ENCODE measurements at places on chromosomes 1 and 21.

- DNase-seq, result no peak
Observed at GRCh38 chr1:15965228-15965767, 10.6 kb downstream of the ZBTB17 start.

DNA sequence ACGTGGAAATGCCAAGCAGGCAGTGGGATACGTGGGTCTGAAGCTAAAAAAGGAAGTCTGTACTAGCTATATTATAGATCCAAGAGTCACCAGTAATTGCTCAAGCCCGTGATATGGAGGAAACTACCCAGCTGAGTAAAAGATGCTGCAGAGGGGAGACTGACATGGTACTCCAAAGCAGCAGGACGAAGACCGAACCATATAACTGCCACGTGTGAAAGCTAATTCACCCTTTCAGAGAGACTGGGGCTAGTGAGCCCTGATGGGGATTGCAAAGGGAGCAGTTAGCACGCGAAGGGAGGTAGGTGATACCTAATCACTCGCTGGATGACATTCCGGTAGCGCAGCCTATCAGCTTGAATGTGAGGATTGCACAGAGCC is 316 bp downstream of the AP4B1 start:
- DNase-seq, result no peak

DNA sequence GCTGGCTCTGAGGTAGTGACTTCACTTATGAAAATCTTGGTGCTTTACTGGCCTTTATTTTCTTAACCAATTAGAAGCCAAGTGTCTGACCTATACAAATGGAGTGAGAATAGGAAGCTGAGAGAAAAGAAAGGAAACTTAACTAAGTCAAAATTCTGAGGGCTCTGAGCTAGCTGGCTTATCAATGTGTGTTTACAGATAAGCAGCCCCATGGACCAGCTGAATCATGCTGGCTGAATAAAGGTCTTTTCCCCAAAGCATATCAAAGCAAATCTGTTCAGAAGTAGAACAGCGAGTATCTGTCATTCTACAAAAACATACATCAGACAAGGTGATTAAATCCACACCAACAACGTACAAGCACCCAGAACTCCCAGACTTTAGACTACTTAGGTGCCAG is 117.2 kb downstream of the BRINP2 start:
- DNase-seq, result no peak

- DNase-seq, result no peak
Observed at GRCh38 chr1:215198021-215198420, 115.5 kb downstream of the KCNK2 start.

DNA sequence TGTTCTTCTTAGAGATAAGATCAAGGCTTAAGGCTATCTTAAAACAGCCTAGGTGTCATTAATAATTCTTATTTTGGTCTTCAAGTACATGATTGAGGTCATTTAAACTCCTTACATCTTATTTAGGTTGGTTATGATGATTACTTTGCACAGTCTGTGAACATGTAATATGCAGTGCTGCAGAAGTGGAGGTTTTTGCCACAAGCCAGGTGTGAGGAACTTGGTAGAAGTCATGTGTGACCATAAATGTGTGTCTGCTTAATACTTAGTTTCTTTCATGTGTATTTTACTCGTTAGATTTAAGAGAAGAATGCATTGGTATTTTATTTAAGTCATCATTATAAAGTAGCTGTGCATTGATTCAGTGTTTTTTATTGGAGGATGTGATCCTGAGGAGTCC is 10.1 kb downstream of the ATG4C start:
- no peak for DNase-seq

GRCh38 chr1:16092097-16092922 is 18.9 kb upstream of the FAM131C start:
- peak; percentile 38 for DNase-seq

- no peak for DNase-seq
Observed at GRCh38 chr1:168801032-168801745, 72.2 kb upstream of the DPT start.

DNA sequence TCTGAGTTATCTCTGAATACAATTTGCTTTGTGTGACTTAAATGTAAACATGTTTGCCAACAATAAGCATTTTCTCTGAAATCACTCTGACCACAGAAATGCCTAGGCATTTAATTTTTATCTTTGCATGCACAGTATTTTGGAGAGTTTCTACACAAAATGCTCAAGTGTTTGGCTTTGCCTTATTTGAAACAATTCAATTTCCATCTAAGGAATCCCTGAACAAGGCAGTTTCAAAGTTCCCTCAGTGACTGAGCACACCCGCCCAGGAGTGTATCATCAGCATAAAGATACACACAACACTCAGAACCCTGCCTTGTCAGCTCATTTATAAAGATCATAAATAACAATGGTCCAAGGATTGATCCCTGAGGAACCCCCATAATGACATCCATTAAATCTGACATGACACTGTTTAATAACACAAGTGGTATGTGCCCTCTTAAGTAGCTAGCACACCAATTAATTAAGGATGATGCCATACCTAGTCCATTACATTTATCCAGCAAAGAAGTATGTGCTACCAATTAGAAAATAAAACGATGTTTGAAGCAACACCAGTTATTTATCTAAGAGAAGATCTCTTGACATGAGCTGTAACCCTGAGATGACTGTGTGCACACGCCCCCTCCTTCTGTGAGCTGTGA is 585.8 kb downstream of the ADGRL2 start:
- peak; percentile 46 for DNase-seq

GRCh38 chr21:26843933-26844257 is 1.3 kb downstream of the ADAMTS1 start:
- peak; percentile 54 for DNase-seq

DNA sequence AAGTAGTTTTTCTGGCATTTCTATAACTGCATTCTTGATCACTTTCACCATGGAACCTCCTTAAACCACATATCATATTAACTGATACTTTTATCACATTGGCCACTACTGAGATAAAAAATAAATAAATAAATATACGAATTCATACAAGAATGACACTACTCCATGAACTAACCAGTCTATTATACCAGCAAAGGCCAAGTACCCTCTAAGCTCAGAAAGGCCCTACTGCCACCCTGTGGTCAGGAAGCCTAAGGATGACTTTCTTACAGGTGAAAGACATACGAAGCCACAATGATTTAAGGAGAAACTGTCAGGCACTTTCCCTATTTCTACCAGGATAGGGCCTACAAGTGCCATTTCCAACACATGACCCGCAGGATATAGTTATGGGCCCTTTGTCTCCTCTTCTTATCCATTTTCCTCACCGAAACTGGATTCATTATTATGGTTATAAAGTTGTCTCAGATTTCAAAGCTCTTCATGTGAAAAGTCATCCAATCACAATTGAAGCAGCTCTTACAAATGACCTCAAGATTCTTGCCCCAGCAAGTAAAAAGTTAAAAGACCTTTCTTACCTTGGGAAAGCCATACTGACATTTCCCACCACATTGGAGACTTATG is 23.9 kb downstream of the DNAJC8 start:
- DNase-seq, result peak; percentile 81

- DNase-seq, result no peak
Observed at GRCh38 chr1:210692796-210693195, 364.1 kb downstream of the HHAT start.

DNA sequence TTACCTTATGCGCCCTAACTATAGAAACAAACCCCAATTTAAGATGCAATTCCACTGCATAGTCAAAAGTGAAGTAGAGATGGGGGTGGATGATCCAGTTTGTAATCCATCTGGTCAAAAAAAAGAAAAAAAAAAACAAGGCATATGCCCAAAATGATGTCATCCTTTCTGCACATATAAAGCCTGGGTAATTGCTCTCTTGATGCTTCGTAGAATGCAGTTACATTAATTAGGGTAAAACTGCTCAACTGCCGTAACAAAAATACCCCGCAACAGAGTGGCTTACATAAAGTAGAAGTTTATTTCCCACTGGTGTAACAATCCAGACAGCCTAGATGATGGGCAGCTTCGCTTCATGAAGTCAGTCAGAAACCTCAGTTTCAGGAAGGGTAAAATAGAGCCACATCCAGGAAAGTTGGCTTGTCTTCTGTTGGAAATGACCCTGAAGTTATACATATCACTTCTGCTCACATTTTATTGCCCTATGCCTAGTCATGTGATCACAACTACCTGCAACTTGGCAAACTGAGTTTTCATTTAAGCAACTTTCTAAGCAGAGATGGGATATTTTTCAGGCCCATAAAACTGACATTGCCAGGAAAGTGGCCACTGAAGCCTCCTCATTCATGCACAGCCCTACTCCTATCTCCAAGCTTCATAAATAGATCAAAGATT is 221.7 kb downstream of the C1orf94 start:
- no peak for DNase-seq

DNA sequence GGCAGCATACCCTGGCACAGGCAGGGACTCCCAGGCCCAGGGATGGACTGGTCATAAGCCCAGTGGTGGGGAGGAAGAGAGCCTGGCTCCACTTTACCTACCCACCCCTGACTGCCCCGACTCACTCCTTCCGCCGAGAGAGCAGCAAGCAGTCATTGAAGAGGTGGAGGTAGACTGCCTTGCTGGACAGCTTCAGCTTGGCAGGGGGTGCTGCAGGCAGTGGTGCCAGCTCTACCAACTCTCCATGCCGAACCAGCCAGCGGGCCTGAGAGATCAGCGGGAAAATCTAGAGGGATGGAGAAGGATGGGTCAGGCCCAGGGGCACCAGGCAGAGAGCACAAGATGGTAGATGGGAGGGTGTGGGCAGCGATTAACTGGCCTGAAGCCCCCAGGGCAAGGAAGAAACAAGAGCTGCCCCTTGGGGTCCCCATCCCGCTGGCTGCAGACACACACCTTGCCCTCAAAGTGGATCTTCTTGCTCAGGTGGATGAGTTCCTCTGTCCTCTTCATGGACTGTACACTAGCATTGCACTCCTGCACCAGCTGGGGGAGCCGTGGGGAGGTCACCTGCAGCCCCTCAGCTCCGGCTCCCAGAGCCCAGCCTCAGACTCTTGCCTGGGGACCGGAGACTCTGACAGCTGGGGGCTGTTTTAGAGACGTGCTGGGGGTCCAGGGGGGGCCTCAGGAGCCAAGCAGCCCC is 7.7 kb downstream of the ARHGEF19 start:
- DNase-seq, result peak; percentile 49

- DNase-seq, result peak; percentile 57
Observed at GRCh38 chr1:42195841-42196240, 31.3 kb upstream of the GUCA2A start.

DNA sequence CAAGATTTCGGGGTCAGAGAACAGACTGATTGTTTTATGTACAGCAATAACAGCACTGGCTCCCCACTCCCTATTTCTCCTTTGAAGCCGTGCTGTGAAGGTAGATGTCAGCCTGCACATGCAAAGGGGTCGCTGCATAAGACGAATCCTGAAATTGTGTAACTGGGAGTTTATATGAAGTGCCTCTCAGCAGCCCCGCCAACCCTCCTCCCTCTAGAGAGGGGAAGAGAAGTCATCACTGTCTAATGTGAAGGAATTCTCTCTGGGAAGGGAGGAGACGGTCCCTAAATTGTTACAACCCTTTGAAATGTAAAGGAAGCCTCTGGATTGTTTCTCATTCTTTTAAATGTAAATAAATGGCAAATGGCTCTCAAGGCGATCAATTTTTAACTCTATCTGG is 545.3 kb downstream of the PLA2G4A start:
- no peak for DNase-seq

- DNase-seq, result peak; percentile 70
Observed at GRCh38 chr1:35572296-35572695, 818 bp upstream of the TFAP2E start.

DNA sequence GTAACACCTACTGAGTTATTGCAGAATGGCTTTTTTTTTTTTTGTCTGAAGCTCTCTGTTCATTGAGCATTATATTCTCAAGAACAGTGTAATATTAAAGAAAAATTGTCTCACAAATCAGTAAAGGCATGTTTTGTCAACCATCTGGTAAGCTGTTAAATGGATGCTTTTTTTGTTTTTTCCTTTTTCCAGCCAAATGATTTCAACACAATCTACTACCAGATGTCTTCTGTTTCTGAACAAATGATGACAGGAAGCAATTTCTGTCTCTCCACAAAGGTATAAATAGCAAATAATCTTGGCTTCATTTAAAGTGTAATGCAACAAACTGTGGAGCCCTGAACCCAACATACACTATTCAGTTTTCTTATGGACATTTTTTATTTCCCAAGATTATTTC is 78.6 kb upstream of the RGS2 start:
- DNase-seq, result no peak

DNA sequence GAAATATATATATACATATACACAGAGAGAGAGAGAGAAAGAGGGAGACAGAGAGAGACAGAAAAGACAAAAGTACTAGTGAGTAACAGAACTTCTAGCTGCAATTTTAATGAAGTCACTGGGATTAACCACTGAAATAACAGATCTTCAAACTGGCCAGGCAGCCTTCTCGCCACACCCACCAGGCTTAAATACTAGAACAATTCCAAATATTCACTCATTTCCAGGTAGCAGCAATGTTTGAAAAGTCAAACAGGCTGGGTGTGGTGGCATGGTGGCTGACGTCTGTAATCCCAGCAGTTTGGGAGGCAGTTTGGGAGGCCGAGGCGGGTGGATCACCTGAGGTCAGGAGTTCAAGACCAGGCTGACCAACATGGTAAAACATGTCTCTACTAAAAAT is 5.2 kb downstream of the PRDX1 start:
- DNase-seq, result peak; percentile 70

DNA sequence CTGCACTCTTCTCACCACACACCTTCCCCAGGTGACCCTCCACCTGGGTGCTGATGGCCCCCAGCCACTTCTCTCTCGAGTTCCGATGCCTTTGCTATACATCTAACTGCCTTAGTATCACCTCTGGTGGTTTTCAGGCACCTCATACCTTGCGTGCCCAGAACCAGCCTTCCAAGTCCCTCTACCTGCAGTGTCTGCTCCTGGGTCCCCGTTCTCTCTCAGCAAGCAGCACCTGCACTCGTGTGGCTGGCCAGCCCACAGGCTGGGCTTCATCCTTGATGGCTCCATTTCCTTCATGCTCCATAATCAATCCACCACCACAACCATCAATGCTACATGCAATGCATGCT is 49.2 kb upstream of the EDN2 start:
- DNase-seq, result no peak

DNA sequence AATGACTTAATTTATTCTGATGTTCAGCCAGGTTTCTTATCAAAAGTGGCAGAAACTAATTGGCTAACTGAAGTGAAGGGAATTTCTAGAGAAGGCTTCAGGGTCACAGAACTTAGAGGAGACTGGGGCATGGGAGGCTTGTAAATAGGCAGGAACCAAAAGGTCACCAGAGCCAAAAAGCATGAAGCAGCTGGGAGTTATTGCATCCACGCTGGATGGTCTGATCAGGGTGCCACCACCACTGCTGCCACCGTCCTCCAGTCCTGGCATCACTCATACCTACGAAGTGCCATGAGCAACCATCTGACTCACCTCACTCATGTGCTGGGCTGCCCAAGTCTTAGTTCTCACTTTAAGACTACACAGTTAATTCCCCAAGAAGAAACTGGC is 82.5 kb upstream of the DPH5 start:
- DNase-seq, result peak; percentile 65

GRCh38 chr21:35311985-35312384 is 262.9 kb upstream of the RUNX1 start:
- DNase-seq, result no peak

- DNase-seq, result no peak
Observed at GRCh38 chr1:55558515-55558914, 343.4 kb upstream of the USP24 start.
